CD4-positive, alpha-beta T cell treated with Interleukin-4 for 4 hours (primary cell): ENCODE measurements at places on chromosomes 5 and 9.

DNA sequence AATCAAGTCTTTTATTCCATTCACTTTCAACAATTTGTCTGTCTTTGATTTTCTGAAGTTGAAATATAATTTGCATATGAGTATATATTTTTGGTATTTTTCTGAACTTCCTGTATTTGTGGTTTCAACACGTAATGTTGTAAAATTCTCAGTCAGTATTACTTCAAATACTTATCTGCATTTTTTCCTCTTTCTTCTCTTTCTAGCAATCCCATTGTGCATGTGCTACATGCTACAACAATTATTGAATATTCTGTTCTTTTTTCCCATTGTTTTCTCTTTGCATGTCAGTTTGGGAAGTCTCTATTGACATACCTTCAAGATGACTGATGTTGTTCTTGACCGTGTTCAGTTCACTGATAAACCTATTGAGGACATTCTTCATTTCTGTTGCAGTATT, 5.6 kb upstream of the ANKRD18A start:
- DNase-seq, result no peak

DNA sequence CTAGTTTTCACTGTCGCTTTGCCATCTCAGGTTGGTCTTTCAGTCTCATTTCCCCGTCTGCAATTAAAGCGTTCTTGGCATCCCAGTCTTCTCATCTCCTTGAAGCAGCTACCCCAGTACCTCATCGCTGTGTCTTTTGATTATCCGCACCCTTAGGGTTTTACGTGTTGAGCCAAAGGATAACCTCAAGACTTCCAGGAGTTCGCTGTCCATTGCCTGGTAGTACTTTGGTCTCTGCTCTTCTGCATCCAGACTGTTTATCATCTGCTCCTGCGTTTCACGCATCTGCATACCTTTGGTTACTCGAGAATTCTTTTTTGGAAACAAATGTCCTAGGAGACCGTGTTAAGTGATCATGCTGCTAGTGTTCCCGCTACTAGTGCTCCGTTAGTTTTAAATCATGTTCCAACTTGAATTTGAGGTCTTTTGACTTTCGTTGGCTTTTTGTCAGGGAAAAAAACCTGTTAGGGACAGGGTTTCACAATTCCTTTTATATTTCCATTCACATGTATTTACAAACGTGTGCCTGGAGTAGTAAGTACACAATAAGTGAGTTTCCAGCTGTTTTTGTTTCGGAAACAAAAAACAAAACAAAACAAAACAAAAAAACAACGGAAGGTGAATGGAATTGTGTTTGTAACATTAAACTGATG, 888 bp downstream of the RABGAP1 start:
- no peak for DNase-seq

DNA sequence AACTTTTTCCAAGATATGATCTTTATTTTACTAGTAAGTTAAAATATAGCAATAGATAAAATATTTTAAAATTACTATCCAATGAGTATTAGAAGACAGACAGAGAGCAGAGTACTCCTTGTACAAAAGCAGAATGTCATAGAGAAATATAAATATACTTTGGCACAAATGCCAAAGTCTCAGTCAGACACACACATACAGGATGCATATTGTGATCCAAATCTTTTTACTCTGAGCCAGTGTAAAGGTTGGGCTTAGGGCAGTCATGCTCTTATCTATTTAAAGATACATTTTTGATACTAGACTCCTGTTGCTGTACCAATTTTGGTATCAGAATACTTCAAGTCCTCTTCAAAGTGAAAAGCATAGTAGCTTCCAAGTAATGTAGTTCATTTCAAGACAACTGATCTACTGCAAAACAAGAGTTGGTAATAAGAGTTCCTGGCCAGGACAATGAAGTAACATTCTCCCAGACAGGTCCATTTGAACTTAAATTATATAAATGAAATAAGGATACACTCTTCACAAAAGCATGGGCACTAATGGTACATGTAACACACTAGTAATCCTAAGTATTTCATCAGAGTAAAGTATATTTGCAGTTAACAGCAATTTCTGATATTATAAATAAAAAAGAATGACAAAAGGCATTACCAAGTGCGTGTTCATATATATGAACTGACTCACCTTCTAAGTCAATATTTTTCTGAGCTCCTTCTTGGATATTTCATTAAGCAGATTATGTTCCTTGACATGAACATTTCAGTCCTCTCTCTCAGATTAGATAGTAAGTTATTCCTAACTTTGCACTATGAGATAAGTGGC, 10.5 kb downstream of the PFDN1 start:
- DNase-seq, result no peak

GRCh38 chr9:11190719-11191118, 577.9 kb upstream of the PTPRD start:
- no peak for DNase-seq

DNA sequence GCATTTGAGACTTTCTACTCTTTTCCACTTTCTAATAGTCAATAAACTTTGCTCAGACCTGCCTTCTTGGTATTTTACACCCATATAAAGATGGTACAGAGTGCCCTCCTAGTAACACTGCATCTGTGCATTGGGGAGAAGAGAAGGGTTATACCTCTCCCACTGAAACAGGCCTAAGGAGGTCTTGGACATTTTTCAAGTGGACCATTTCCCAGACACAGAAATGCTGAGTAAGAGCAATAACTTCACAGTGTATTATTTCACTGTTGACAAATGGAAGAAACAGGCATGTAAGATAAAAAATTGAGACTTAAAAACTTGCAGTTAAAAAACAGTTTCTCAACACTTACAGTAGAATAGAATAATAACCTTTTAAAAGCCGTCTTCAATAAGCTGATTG, 1224.0 kb upstream of the CDH18 start:
- no peak for DNase-seq
